ENCODE measurements at places on chromosomes 7 and 10. TPM values are rescaled to one million over a fixed set of nuclear protein-coding genes. Genes with fewer than 3 reads are reported as not detected.

ADD3 gene
- 206 TPM for polyA plus RNA-seq

DNA sequence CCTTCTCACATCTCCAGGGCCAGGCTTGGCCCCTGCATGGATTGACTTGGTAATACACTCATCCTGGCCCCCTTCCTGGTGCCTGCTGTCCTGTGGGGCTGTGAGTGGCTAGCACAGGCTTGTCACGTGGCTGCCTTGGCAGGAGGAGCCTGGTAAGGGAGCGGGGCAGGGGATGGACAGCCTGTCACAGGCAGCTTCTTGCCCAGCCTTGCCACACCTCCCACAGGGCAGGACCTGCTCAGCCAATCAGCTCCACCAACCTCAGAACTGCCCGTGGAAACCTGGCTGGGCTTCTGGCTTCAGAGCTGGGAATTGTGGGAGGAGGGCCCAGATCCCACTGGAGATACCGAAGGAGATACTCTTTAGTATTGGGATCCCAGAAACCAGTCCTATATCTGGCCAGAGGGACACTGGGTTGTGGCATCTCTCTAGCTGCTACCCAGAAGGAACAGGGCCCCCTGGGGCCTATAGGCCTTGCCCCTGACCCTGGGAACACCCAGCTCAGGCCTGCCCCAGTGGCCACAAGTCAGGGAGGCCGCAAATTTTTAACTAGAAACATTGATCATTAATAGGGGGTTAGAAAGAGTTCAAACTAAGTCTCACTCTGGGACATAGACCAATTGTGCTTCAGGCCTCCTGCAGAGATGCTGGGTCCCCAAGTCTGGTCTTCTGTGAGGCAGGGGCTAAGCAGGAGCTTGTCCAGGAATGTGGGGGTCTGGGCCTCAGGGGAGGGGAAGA lies at the start of gene HOGA1:
TSS of gene HOGA1 (plus strand) at position 330 of the 738 bp plus-strand sequence. CDS start at position 645, 315 bp downstream.
- no peak for DNase-seq
- no peak within 1 kb of the TSS for H3K27ac ChIP-seq
- no peak within 1 kb of the TSS for H3K4me3 ChIP-seq
- no peaks in the 10 kb centered on the region for H3K27me3 ChIP-seq
- no peaks in the 10 kb centered on the region for H3K36me3 ChIP-seq

- H3K4me3 ChIP-seq = no peak overlapping the region
- no peaks in the 10 kb centered on the region for H3K27me3 ChIP-seq
These were observed 172.3 kb downstream of the MDFIC start for GRCh38 chr7:115094163-115094562.

EBF3 gene
- not detected for polyA plus RNA-seq

- H3K27me3 ChIP-seq = peaks cover 31% of the 10 kb centered on the region
- H3K4me3 ChIP-seq = no peak overlapping the region
- no peaks in the 10 kb centered on the region for H3K4me1 ChIP-seq
These were observed 424 bp downstream of the EGFR start for GRCh38 chr7:55019191-55019690.

GRCh38 chr7:101804967-101805366 lies 12.5 kb upstream of the CUX1 start:
- H3K4me1 ChIP-seq = peaks cover 5% of the 10 kb centered on the region
- no peaks in the 10 kb centered on the region for H3K36me3 ChIP-seq
- H3K4me3 ChIP-seq = no peak overlapping the region
- peaks cover 10% of the 10 kb centered on the region for H3K27me3 ChIP-seq
- peak; percentile 32 for DNase-seq

GRCh38 chr7:13016036-13016581 lies 328.7 kb downstream of the ARL4A start:
- no peaks in the 10 kb centered on the region for H3K36me3 ChIP-seq
- no peaks in the 10 kb centered on the region for H3K4me1 ChIP-seq
- no peak for DNase-seq
- no peaks in the 10 kb centered on the region for H3K27me3 ChIP-seq
- H3K4me3 ChIP-seq = no peak overlapping the region

- H3K4me3 ChIP-seq = no peak within 1 kb of the TSS
- peaks cover 6% of the 10 kb centered on the region for H3K4me1 ChIP-seq
- no peak within 1 kb of the TSS for H3K27ac ChIP-seq
- H3K27me3 ChIP-seq = no peaks in the 10 kb centered on the region
These were observed at the start of gene LIPN for GRCh38 chr10:88759366-88760101. Gene LIPN, plus strand, starts transcription at chr10:88760020. Its CDS starts 1,386 bp downstream, at chr10:88761406.

INA gene
- polyA plus RNA-seq = 0.03 TPM

UNCX gene
- polyA plus RNA-seq = not detected

SPDYE2B gene
- not detected for polyA plus RNA-seq

DNA sequence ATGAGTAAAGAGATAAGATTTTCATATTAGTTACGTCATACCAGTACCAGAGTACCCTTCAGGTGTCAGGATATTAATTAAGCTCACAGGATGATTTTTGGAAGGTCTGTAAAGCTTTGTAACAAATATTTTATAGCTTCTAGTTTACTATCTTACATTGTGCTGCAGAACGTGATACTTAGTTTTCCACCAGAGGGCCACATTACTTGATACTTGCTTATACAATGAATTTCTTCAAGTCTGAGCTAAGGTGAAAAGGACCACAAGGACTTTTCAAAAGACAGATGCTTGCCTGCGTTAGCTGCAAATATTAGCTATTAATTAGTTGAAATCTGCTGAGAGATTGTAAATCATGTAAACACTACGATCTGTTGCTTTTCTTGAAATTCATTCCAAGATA lies 12.2 kb downstream of the FOXP2 start:
- H3K27ac ChIP-seq = no peak overlapping the region
- H3K27me3 ChIP-seq = no peaks in the 10 kb centered on the region
- no peaks in the 10 kb centered on the region for H3K4me1 ChIP-seq
- no peak overlapping the region for H3K4me3 ChIP-seq
- DNase-seq = no peak
- no peaks in the 10 kb centered on the region for H3K36me3 ChIP-seq

- DNase-seq = no peak
- H3K4me1 ChIP-seq = no peaks in the 10 kb centered on the region
- no peak overlapping the region for H3K27ac ChIP-seq
- H3K36me3 ChIP-seq = peaks cover 86% of the 10 kb centered on the region
These were observed 11.8 kb downstream of the CUTC start for GRCh38 chr10:99743841-99744240.

- no peaks in the 10 kb centered on the region for H3K27me3 ChIP-seq
- no peak overlapping the region for H3K4me3 ChIP-seq
- H3K27ac ChIP-seq = no peak overlapping the region
- H3K36me3 ChIP-seq = no peaks in the 10 kb centered on the region
- no peaks in the 10 kb centered on the region for H3K4me1 ChIP-seq
- no peak for DNase-seq
These were observed 47.6 kb downstream of the ICA1 start for GRCh38 chr7:8214244-8214824.

GRCh38 chr7:20665096-20665495 lies 49.6 kb downstream of the ABCB5 start:
- no peaks in the 10 kb centered on the region for H3K4me1 ChIP-seq
- H3K27ac ChIP-seq = no peak overlapping the region
- no peak for DNase-seq
- H3K4me3 ChIP-seq = no peak overlapping the region

GRCh38 chr7:70056363-70056762 lies 458.1 kb downstream of the AUTS2 start:
- H3K36me3 ChIP-seq = no peaks in the 10 kb centered on the region
- no peak overlapping the region for H3K4me3 ChIP-seq
- no peaks in the 10 kb centered on the region for H3K27me3 ChIP-seq
- H3K27ac ChIP-seq = no peak overlapping the region
- no peak for DNase-seq

Measured in B cell (primary cell).